ENCODE measurements at places on chromosomes 3 and 15. TPM values are rescaled to one million over a fixed set of nuclear protein-coding genes. Genes with fewer than 3 reads are reported as not detected.

CLPX gene
- total RNA-seq, result 52.5 TPM

CASR gene
- not detected for total RNA-seq

DNA sequence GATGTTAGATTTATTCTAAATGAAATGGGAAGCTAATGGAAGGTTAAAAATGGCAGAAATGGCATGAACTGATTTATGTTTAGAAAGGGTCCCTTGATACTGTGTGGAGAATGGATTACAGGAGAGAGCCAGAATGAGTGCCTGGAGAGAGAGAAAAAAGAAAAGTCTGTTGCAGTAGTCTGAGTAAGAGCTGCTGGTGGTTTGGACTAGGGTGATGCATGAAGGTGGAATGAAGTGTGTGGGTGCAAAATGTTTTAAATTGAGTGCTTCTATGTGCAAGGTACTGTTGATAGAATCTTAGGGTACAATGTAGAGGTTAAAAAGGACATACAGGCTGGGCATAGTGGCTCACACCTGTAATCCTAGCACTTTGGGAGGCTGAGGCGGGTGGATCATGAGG, 11.4 kb upstream of the MGA start:
- DNase-seq, result no peak

DNA sequence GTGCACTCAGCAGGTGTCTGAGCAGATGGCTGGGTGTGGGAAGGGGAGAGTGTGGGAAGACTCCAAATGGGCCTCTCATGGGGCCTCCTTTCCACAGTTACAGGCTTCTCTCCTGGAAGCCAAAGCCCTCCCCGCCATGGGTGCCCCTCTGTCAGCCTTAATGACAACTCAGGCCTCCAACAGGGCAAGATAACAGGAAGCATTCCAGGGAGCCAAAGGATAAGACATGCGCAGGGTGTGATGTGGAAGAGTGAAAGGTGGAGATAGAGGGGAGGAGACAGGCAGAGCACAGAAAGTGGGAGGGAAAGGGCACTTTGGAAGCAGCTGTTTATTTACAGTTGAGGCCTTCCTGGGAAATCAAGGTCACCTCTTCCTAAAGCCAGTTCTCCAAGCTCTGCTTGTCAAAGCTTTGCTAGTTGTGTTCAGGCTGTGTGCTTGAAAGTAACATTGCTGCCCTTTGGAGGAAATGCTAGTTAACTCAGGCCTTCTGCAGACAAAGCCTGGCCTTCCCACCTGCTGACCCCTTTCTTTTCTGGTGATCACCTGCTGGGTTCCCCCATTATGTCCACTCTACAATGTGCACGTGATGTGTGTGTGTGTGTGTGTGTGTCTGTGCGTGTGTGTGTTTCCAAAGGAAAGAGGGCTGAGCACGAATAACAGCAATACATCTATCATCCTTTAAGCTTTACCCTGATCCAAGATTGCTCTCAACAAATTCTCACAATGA, 35.2 kb upstream of the SMAD3 start:
- no peak for DNase-seq

DNA sequence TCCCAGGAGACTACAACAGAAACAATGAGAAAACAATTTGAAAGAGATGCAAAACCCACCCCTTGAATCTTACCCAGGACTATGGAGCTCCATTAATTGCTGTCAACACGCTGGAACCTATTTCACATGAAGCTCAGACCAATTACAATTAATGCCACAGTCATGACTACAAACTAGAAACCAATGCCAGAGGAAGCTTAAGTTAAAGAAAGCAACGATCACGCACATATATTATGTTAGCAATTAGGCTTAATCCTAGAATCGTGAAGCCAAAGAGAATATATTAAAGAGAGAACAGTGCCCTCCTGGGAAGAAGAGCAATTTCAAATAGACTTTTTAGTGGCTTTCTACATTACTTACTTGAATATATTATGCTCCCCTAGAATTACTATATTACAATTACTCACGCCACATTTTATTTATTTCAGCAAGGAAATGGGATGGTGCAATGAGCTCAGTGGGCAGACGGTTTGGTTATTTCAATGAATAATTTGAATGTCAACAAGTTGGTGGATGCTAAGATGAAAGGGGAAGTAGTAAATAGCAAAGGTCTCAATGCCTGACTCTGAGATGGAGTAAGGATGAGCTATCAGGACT, 125.5 kb downstream of the GREM1 start:
- no peak for DNase-seq

DNA sequence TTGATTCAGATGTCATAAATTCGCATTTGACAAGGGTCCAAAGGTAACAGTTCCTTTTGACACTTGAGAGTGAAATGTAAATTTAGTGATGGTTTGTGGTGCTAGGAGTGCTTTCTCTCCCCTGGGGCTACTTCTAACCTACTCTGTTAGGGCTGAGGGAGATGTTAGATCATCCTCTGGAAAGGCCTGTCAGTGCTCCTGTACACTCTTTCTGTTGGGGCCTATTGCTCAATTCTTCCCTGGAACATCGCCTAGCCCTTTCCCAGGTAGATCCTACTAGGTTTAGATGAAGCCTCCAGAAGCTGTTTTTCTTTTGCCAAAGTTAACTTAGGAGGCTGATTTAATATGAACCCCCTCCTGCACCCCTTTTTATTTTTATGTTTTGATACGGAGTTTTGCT, 1.4 kb downstream of the PCCB start:
- no peak for DNase-seq

GRCh38 chr3:128569756-128570155, 76.8 kb upstream of the GATA2 start:
- DNase-seq, result no peak

GRCh38 chr3:152538518-152538917, 269.8 kb downstream of the MBNL1 start:
- DNase-seq, result no peak
